ENCODE measurements at places on chromosomes 3 and 15. TPM values are rescaled to one million over a fixed set of nuclear protein-coding genes. Genes with fewer than 3 reads are reported as not detected.
A peak's percentile ranks its signal among the peaks of the same experiment; 100 is the strongest.

DNA sequence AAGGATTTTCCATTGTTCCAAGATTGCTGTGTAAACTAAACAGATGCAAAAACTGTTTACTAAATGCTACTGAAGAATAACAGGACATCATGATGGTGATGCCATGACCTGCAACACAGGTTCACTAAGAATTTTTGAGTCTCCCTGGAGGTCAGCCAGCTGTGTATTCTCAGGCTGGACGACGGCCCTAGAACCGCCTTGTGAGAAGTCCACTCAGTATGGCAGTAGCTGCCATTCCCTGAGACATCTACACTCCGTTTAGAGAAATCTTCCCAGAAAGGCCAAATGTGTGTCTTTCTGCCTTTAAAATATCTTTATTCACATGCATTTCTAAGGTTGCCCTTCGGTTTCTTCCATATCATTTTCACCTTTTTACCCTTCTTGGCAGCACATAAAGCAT is 63.3 kb downstream of the MYO1E start:
- peaks cover 13% of the 10 kb centered on the region for H3K4me1 ChIP-seq
- DNase-seq: no peak
- no peaks in the 10 kb centered on the region for H3K27me3 ChIP-seq
- no peak overlapping the region for H3K4me3 ChIP-seq
- no peak overlapping the region for H3K27ac ChIP-seq

GRCh38 chr3:136994772-136995516 is 37.2 kb downstream of the IL20RB start:
- no peaks in the 10 kb centered on the region for H3K27me3 ChIP-seq
- H3K27ac ChIP-seq: no peak overlapping the region

DNA sequence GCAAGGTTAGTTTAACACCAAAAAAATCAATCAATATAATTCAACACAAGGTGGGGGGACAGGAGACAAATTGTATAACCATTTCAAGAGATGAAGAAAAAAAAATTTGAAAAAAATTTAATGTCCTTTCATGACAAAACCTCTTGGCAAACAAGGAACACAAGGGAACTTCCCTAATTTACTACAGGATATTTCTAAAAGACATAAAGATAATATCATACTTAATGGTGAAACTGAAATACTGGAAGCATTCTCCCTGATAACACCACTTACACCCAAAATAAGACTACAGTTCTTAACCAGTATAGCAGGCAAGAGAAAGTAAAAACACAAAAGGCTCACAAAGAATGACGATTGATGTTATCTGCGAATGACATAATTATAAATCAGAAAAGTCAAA is 44.7 kb downstream of the IFT57 start:
- peaks cover 16% of the 10 kb centered on the region for H3K36me3 ChIP-seq
- peaks cover 5% of the 10 kb centered on the region for H3K4me1 ChIP-seq
- no peak overlapping the region for H3K27ac ChIP-seq
- DNase-seq: no peak
- H3K4me3 ChIP-seq: no peak overlapping the region

- peaks cover 38% of the 10 kb centered on the region for H3K36me3 ChIP-seq
- peaks cover 42% of the 10 kb centered on the region for H3K4me1 ChIP-seq
- no peak for DNase-seq
- H3K4me3 ChIP-seq: peak overlapping the region; percentile 100
- no peaks in the 10 kb centered on the region for H3K27me3 ChIP-seq
- H3K27ac ChIP-seq: peak overlapping the region; percentile 99
Observed at GRCh38 chr15:66505818-66506217, 692 bp downstream of the ZWILCH start.

GRCh38 chr3:44186712-44187111 is 55.0 kb upstream of the TOPAZ1 start:
- H3K4me3 ChIP-seq: no peak overlapping the region
- H3K36me3 ChIP-seq: no peaks in the 10 kb centered on the region
- peaks cover 1% of the 10 kb centered on the region for H3K4me1 ChIP-seq
- H3K27me3 ChIP-seq: peaks cover 30% of the 10 kb centered on the region
- no peak for DNase-seq
- H3K27ac ChIP-seq: no peak overlapping the region

GRCh38 chr15:87871258-87871681 is 385.3 kb downstream of the NTRK3 start:
- no peak for DNase-seq
- no peaks in the 10 kb centered on the region for H3K27me3 ChIP-seq
- H3K4me1 ChIP-seq: no peaks in the 10 kb centered on the region
- no peak overlapping the region for H3K4me3 ChIP-seq

- no peaks in the 10 kb centered on the region for H3K36me3 ChIP-seq
- peaks cover 9% of the 10 kb centered on the region for H3K27me3 ChIP-seq
- no peak overlapping the region for H3K4me3 ChIP-seq
- H3K27ac ChIP-seq: no peak overlapping the region
- no peak for DNase-seq
Observed at GRCh38 chr15:55694652-55695150, 48.3 kb downstream of the PRTG start.

The AGTR1 gene
- not detected for total RNA-seq

- H3K36me3 ChIP-seq: no peaks in the 10 kb centered on the region
- no peaks in the 10 kb centered on the region for H3K4me1 ChIP-seq
- peaks cover 8% of the 10 kb centered on the region for H3K27me3 ChIP-seq
- H3K27ac ChIP-seq: no peak overlapping the region
- no peak for DNase-seq
- no peak overlapping the region for H3K4me3 ChIP-seq
Observed at GRCh38 chr3:50164984-50165909, 10.1 kb downstream of the SEMA3F start.

DNA sequence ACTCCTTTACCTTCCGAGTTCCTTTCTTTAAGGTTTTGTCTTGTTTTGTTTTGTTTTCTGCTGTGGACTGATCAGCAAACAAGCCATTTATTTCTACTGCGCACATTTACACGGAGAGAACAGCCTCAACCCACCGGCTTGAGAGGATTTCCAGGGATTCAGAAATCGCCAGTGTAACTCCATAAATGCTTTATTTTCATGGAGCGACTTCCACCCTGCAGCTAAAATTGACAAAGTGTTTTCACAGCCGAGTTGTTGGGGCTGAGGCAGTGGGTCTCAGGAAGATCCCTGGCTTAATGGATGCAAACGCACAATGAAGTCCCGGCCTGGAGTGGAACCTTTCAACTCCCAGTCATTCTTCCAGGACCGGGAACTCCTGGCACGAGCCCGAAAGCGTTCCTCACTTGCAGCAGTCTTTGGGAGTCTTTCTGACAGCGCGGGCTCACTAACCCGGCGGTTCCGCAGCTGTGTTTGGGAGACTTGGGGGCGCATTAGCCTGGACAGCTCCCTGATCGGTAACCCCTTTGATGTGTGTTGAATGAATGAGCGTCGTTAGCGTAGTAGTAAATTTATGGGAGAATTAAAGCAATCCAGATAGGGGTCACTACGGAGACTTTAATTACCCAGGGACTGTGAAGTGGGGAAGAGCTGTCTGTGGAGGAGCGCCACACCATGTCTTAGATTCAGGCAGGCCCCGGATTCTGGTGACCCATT is 785 bp upstream of the MYRIP start:
- no peaks in the 10 kb centered on the region for H3K36me3 ChIP-seq
- H3K4me1 ChIP-seq: peaks cover 13% of the 10 kb centered on the region
- H3K4me3 ChIP-seq: peak overlapping the region; percentile 41
- H3K27ac ChIP-seq: peak overlapping the region; percentile 21
- DNase-seq: no peak
- H3K27me3 ChIP-seq: peaks cover 54% of the 10 kb centered on the region

The PLSCR5 gene
- not detected for total RNA-seq

The SGO1 gene
- total RNA-seq: 28.8 TPM

GRCh38 chr15:50330921-50331320 is 24.1 kb downstream of the GABPB1 start:
- H3K27ac ChIP-seq: no peak overlapping the region
- DNase-seq: no peak
- H3K27me3 ChIP-seq: no peaks in the 10 kb centered on the region

The NANOGP8 gene
- not detected for total RNA-seq

GRCh38 chr15:69472046-69472445 is 19.4 kb downstream of the RPLP1 start:
- DNase-seq: no peak
- no peaks in the 10 kb centered on the region for H3K36me3 ChIP-seq
- H3K4me3 ChIP-seq: no peak overlapping the region
- H3K4me1 ChIP-seq: peaks cover 23% of the 10 kb centered on the region
- H3K27me3 ChIP-seq: peaks cover 33% of the 10 kb centered on the region
- H3K27ac ChIP-seq: no peak overlapping the region

- peaks cover 34% of the 10 kb centered on the region for H3K4me1 ChIP-seq
- DNase-seq: no peak
- peaks cover 2% of the 10 kb centered on the region for H3K27me3 ChIP-seq
- no peak overlapping the region for H3K27ac ChIP-seq
- no peaks in the 10 kb centered on the region for H3K36me3 ChIP-seq
- H3K4me3 ChIP-seq: no peak overlapping the region
Observed at GRCh38 chr15:99481951-99482230, 83.9 kb upstream of the MEF2A start.

DNA sequence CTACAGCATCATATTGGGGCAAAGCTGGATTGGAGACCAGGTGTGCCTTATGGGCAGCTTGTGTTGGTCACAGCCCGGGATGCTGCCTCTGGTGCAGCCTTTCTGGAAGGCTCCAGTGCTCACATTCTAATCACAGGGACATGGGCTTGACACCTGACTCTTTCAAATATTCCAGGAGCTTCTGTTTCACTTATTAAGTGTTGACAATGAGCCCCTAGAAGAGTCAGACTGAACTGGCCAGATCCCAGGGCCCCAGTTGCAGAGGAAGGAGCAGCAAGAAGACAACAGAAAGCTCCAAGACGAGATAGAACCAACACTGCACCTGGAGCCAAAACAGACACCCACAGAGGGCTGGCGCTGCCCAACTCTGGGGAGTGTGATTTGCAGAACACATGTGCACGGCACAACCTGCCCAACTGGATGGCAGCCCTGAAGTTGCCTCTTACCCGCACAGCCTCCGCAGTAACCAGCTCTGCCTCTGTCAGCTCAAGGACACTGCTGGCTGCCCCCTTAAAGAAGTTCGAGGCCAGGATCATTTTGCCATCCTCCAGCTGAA is 30.3 kb downstream of the ALDH1L1 start:
- H3K36me3 ChIP-seq: no peaks in the 10 kb centered on the region
- no peak overlapping the region for H3K4me3 ChIP-seq
- H3K27me3 ChIP-seq: peaks cover 2% of the 10 kb centered on the region
- no peak for DNase-seq
- H3K4me1 ChIP-seq: no peaks in the 10 kb centered on the region
- H3K27ac ChIP-seq: no peak overlapping the region

GRCh38 chr3:106529738-106530137 is 660.9 kb upstream of the CBLB start:
- no peak overlapping the region for H3K4me3 ChIP-seq
- H3K27me3 ChIP-seq: no peaks in the 10 kb centered on the region
- H3K27ac ChIP-seq: no peak overlapping the region
- DNase-seq: no peak
- H3K4me1 ChIP-seq: peaks cover 10% of the 10 kb centered on the region

GRCh38 chr3:21835264-21835663 is 84.3 kb upstream of the ZNF385D start:
- no peaks in the 10 kb centered on the region for H3K4me1 ChIP-seq
- no peaks in the 10 kb centered on the region for H3K27me3 ChIP-seq
- no peaks in the 10 kb centered on the region for H3K36me3 ChIP-seq
- no peak overlapping the region for H3K4me3 ChIP-seq

The SPATA12 gene
- not detected for total RNA-seq

GRCh38 chr15:56798639-56799038 is 65.3 kb upstream of the ZNF280D start:
- no peak for DNase-seq
- H3K27ac ChIP-seq: no peak overlapping the region
- H3K4me1 ChIP-seq: no peaks in the 10 kb centered on the region
- no peaks in the 10 kb centered on the region for H3K36me3 ChIP-seq

- H3K4me1 ChIP-seq: no peaks in the 10 kb centered on the region
- H3K27ac ChIP-seq: no peak overlapping the region
- H3K27me3 ChIP-seq: peaks cover 2% of the 10 kb centered on the region
- H3K4me3 ChIP-seq: no peak overlapping the region
- no peaks in the 10 kb centered on the region for H3K36me3 ChIP-seq
Observed at GRCh38 chr3:144119633-144120032, 148.0 kb downstream of the DIPK2A start.

GRCh38 chr15:41606997-41607396 is 48.0 kb downstream of the TYRO3 start:
- no peak for DNase-seq
- H3K27me3 ChIP-seq: peaks cover 41% of the 10 kb centered on the region
- peaks cover 8% of the 10 kb centered on the region for H3K4me1 ChIP-seq
- no peak overlapping the region for H3K27ac ChIP-seq

DNA sequence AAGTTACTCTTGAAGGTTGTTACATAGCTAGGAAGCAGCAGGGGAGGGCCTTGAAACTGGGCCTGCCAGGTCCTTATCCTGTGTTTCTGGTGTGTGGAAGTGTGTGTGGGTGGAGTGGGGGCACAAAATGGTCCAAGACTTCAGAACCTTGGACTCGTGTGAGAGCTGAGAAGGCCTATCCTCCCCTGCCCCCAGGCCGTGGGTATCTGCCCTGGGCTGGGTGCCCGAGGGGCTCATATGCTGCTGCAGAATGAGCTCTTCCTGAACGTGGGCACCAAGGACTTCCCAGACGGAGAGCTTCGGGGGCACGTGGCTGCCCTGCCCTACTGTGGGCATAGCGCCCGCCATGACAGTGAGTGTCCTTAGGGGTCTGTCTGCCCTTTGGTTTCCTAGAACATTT is 4.5 kb downstream of the CHRD start:
- DNase-seq: no peak
- H3K27ac ChIP-seq: no peak overlapping the region
- peaks cover 33% of the 10 kb centered on the region for H3K27me3 ChIP-seq
- H3K4me3 ChIP-seq: no peak overlapping the region

- no peak overlapping the region for H3K27ac ChIP-seq
- H3K4me3 ChIP-seq: no peak overlapping the region
- no peak for DNase-seq
- no peaks in the 10 kb centered on the region for H3K36me3 ChIP-seq
- H3K4me1 ChIP-seq: peaks cover 3% of the 10 kb centered on the region
Observed at GRCh38 chr15:88802991-88803240, 320 bp upstream of the ACAN start.

The DNAH1 gene
- 28.5 TPM for total RNA-seq

The ATP6V1A gene
- 36.5 TPM for total RNA-seq

The UBE2E1 gene
- 61.7 TPM for total RNA-seq

The TNFSF10 gene
- 159 TPM for total RNA-seq

Measured in activated naive CD8-positive, alpha-beta T cell treated with anti-CD3 and anti-CD28 coated beads, Interleukin-2, amount 10 ng/mL, durations not matched to agents 7 days and 5 days (primary cell).